Stromal cell of bone marrow (primary cell): ENCODE measurements at places on chromosomes 1 and 21.

GRCh38 chr1:151611288-151611790 lies 511 bp upstream of the SNX27 start:
- DNase-seq, result peak; percentile 42

GRCh38 chr1:192225703-192226102 lies 67.4 kb downstream of the RGS18 start:
- peak; percentile 8 for DNase-seq

DNA sequence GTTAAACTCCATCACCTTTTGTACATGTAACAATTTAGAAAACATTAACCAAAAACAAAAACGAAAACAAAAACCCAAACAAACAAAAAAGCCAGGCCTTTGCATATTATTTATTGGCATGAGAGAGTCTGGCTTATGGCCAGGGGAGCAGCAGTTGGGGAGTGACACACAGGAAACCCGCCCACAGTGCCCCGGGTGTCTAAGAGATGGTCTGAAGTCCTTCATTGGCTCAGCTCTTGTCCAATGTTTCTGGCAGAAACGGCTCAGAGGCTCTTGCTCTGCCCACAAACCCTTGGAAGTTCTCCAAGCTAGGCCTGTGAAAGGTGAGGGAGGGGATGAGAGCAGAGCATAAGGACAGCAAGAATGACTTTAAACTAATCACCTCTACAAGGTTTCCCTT lies 131.5 kb downstream of the CNIH3 start:
- DNase-seq, result no peak

DNA sequence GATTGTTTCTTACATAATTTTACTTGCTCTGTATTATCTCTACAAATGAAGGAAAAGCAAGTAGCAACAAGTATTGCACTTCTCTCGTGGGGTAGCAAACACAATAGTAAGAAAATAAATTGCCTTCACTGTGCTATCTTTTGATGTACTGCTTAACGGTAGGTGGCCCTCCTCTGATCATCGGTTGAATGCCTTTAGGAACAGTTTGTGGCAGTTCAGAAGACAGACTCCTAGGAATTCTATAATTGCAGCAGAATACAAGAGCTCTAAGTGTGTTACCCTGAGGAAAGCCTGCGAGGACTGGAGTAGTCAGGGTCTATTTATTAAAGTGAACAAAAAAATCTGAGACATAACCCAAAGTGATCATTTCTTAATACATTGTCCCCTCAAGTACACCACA lies 1135.9 kb downstream of the KCNT2 start:
- no peak for DNase-seq

GRCh38 chr1:157115429-157115838 lies 15.8 kb upstream of the ETV3L start:
- DNase-seq, result no peak

DNA sequence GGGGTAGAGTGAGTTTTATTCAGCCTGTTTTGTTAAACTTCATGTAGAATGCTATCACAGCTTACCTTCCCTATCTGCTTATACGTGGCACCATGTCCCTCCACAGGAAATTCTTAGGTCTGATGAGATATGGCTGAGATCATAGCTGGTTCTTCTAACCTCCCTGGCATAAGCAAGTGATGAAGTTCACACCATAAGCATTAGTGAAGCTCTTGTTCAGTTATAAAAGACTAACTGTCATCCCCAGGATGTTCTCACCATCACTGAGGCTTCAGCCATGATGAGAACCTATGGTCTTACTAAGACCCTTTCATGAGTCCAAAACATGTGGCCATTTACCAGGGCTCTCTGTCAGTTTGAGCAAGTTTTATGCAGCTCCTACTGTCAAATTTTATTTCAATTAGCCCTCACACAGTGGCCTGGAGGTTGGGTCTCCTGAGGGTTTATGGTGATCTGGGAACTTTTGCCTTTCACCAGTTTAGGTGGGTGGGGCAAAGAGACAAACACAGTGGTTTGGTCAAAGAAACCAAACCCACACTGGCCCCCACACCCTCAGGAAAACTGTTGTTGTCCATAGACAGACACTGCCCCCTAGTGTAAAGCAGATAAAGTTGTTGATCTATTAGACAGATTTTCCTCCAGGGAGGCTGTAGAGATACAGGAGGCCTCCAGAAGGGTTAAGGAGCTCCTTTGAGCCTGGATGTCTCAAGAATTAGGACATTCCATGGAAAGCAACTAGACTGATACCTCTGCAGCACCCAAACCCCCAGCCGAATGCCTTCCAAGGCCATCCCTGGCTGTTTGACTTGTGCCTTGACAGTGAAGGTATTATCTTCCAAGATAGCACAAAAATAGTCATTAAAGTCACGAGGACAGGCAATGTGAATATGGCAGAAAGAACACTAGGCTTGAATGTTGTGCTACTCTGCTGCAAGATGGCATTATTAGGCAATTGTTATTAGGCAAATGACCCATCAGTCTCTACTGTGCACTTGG lies 5.0 kb downstream of the SLC22A15 start:
- no peak for DNase-seq

- no peak for DNase-seq
Observed at GRCh38 chr1:22903113-22903512, 69.6 kb downstream of the LACTBL1 start.

DNA sequence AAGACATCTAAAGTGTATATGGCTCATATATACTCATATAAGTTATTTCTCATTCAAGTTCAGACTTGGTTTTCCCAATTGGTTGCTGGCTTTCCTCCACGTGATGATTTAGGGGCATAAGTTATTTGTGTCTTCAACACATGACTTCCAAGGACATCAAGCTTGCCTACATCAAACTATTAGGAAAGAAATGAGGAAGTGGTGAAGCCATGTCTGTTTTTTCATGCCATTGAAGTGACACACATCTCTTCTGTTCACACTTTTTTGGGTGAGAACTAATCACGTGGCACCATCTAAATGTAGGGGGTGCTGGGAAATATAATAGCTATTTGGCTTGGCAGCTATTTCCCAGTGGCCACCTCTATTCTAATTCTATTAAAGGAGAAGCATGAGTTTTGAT lies 282.1 kb downstream of the OMA1 start:
- DNase-seq, result no peak

DNA sequence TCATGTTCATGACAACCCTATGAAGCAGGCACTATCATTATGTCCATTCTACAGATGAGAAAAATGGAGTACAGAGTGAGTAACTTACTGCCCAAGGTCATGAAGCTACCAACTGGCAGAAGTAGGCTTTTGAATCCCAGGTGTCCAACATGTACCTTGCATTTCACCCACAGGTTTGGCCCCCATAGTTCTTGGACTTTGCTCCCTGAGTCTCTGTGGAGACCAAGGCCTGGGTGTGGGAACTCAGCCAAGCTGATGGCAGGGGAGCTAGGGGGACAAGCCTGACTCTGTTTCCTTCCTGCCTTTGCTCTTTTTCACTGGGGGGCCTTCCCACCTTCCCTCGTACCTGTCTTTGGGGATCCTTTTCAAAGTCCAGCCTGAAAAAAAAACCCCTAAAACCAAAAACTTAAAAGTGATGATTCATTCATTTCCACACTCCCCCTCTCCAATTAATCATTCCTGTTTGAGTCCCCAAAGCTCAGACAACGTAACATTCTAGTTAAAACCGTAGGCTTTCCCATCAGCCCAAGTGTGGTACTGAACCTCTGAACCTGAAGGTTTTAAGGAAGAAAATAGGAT lies 8.5 kb upstream of the TTC22 start:
- no peak for DNase-seq

DNA sequence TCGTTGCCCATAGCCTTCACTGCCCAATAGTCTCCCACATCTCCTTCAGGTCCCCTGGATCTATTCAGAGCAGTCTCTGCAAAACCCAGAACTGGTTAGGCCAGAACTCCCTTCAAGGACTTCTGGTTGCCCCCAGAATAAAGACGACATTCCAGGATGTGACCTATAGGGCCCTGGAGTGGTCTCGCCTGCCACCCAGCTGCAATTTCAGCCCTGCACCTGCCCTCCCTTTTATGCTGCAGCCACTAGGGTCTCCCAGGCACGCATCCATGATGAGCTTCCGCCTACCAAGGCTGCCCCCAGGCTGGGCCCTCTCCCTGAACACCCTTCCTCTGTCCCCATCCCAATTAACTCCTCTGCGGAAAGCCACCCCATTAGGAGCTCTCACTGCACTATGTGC lies 7.2 kb upstream of the TSPEAR start:
- no peak for DNase-seq

DNA sequence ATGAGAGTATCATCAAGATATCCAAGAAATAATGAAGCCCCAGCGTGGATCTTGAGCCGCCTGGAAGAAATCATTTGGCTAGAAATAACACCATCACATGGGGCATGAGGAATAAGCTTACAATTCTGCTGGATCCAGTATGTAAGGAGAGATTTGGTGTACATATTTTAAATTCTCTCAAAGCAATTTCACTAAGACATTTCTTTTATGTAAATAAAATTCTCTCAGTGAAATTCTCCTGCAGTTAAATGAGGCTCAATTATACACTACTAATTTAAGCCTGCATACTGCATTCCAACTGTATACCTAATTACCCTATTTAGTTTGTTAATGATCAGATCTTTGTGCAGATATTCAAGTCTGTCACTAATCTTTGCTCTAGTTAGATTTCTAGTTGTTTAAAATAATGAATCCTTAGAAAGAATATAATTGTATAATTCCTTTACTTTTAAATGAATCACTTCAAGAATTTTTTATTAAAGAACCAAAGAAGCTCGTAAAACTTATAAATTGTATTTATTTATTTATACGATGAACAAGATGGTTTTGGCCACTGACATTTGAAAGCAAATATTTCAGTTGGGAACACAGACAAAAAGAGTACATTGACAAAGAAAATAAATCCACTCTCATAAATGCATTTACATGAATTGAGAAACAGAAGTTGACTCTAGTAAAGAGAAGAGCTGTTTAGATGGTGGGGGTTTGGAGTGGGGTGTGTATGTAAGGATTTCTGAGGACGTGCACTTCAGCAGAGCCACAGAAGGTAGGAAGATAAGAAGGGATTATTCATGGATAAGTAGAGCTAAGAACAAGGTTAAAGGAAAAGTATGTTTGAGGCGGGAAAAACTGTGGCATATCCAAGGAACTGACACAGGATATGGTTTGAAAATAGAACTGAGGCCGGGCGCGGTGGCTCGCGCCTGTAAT lies 466.8 kb downstream of the DSCAM start:
- no peak for DNase-seq

- no peak for DNase-seq
Observed at GRCh38 chr1:38050397-38051078, 3.9 kb upstream of the POU3F1 start.

- DNase-seq, result no peak
Observed at GRCh38 chr1:245870698-245871097, 636.4 kb downstream of the SMYD3 start.

DNA sequence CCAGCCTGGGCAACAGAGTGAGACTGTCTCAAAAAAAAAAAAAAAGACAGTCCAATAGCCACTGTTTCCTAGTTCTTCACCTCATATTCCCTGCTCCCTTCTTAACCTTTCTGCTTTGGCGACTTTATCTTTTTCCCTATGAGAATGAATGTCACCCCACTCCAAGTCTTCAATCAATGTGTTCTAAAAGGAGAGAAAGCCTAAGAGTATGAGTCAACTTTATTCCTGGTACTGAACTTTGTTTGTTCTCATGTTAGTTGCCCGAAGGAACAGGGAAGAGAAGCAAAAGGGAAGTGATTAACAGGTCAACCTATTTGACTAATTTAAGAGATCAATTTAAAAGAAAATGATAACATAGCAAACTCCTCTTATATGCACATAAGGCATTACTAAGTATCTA lies 39.9 kb upstream of the SLC16A1 start:
- DNase-seq, result no peak

DNA sequence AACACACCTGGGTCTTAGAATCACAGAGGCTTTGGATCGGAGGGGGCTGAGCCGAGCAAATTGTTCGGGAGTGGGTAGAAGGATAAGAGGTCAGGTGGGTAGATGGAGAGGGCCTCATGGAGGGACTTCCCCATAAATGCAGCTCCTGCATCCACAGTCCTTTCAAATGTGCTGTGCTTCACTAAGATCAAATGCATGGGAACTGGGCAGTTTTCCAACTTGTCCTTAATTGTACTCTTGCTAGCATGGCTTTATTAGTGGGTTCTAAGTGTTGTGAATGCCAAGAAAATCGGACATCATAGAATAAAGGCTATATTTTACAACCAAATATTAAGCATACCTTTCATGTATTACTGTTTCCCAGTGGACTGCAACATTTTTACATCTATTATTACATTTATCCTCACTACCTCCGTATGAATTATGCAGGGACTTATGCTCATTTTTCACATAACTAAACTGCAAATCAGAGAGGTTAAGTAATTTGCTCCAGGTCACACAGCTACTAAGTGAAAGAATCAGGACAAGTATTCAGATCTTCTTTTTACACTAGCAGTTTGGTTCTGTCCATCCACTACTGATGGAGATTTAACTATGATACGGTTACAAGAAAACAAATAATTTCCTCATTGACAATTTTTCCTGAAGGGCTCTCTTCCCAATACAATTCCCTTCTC lies 174.5 kb upstream of the RUNX1 start:
- DNase-seq, result no peak

- DNase-seq, result no peak
Observed at GRCh38 chr1:235552146-235552716, 48.0 kb upstream of the B3GALNT2 start.

DNA sequence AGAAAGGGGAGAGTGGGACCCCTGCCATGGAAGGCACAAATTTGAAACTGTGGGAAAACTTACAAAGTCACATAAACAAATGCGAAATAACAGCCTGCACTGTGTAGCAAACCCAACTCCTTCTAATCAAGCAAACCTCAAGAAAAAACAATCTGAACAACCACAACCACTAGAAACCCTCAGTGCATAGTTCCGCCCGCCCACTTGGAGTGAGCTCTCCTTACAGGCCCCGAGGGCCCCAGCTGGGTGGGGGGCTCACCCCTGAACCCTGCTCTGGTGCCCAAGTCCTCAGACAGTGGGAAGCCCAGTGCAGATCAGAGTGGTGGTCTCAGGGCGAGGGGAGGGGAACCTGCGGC lies 931 bp upstream of the MXRA8 start:
- DNase-seq, result peak; percentile 80

DNA sequence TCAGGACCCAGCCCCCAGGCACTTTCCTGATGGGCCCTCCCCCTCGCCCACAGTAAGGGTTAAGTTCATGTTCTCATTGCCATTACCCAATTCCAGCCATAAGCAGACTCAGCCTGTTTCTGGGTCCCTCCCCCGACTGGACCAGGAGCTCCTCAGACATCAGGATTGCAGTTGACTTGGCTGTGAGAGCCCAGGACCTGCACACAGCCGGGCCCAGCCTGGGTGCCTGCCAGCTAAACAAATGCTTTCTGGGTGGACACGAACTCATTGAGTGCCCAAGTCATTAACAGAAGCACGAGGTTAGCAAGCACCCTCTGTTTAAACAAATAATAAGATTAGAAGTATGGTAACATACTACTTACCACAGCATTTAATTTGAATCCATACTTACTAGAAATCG lies 147.9 kb upstream of the POU3F1 start:
- DNase-seq, result no peak

DNA sequence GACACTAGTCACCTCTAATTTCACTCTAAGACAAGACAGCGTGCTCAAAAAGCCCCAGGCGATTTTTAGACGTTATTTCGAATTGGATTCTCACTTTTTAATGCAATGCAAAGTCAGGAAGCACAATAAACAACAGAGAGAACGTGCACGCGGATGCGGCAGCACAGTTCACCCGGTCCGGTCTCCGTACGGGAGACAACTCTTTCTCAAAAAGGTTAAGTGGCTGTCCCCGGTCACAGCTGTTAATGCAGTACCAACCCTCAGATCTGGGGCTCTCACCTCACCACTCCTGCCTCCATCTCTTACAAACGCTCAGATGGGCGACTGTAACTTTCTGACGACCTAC lies 1.2 kb downstream of the HP1BP3 start:
- DNase-seq, result no peak

GRCh38 chr1:94093396-94093795 lies 27.6 kb downstream of the ABCA4 start:
- DNase-seq, result no peak

- no peak for DNase-seq
Observed at GRCh38 chr1:200228081-200228480, 181.8 kb downstream of the ZNF281 start.
